ENCODE measurements at places on chromosomes 6 and 20. TPM values are rescaled to one million over a fixed set of nuclear protein-coding genes. Genes with fewer than 3 reads are reported as not detected.

LY86 gene
- 2.6 TPM for total RNA-seq

SLC22A2 gene
- 0.36 TPM for total RNA-seq

TP53TG5 gene
- not detected for total RNA-seq

- no peak for DNase-seq
Observed at GRCh38 chr6:35083507-35083906, 57.6 kb downstream of the TCP11 start.

GRCh38 chr20:31705598-31706597 lies 16.8 kb downstream of the BCL2L1 start:
- DNase-seq: no peak

MCHR2 gene
- 0.91 TPM for total RNA-seq

DNA sequence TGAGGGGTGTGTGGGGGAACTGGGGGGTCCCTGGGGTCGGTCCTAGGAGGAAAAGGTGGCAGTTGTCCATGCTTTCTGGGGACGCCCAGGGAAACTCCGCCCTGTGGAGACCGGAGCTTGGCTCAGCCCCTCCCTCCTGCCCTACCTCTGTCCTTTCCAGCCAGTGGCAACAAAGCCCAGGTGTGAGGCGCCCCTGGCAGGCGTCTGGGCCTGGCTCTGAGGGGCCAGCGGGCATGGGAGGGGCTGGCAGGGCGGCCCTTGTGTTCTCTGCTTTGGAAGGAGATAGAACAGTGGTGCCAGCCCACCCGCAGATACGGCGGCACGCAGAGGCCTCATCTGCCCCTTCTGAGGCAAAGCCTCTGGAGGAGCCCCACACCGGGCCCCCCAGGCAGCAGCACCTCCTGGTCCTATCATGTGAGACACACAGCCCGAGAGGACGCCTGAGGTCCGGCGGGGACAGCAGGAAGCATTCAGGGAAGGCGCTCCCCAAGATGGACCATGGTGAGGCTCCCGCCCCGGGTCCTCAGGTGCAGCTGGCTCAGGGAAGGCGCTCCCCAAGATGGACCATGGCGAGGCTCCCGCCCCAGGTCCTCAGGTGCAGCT lies 47.9 kb downstream of the YTHDF1 start:
- DNase-seq: no peak

CAP2 gene
- total RNA-seq: 13.8 TPM

HLA-DOB gene
- not detected for total RNA-seq

WFDC10B gene
- not detected for total RNA-seq

DNA sequence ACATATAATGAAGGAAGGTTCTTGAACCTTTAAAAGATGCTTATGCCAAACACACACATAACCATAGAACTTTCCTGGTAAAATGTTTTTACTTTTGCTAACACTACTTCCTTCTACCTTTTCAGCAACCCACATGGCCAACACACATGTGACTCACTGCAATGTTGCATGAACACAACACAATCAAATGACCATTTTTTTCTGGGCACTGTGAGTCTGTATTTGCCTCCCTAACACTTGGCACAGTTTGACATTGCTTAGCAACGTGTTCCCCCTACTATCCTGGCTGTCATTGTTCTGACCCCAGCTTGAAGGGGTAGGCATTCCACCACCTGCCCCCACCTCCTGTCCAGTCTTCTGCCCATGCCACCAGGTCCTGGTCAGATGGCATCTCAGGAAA lies 204.8 kb upstream of the PRND start:
- no peak for DNase-seq

GRCh38 chr6:16140607-16141006 lies 11.7 kb downstream of the MYLIP start:
- no peak for DNase-seq

Data from cerebellum (tissue), 4 donors.